Thoracic aorta (tissue), 2 donors: ENCODE measurements at places on chromosomes 1 and 21. TPM values are rescaled to one million over a fixed set of nuclear protein-coding genes. Genes with fewer than 3 reads are reported as not detected.

GRCh38 chr1:154193821-154194220 lies 1.9 kb upstream of the TPM3 start:
- no peak for DNase-seq

DNA sequence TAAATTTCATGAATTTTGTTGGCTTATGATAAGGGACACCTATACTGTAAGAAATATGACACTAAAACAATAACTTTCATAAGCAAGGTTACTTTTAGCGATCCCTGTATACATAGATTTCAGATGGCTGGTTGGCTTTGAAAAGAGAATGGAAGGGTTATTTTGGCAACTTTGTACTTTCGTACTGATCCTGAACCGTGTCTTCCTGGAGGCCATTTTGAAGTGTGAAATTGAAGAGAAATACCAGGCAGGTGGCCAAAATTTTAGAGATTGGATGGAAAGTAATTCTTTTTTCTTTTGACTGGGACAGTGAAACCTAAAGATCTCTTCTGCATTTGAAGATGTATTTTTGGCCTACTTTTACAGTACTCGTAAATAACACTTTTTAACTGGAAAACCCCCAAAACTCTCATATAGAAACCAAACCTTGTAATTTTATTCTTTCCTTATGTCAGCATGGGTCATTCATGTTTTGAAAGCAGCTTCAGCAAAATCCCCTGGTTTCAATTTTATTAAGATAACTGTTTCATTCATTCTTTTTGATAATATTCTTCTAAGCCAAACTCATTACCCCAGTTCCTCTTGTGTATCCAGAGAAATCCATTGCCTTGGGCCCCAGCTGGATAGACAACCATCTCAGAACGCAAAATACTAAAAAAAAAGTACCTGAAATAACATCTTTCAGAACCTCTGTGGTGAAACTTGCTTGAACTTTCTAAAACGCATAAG lies 38.4 kb upstream of the ZNF281 start:
- no peak for DNase-seq

GRCh38 chr1:155017946-155018316 lies 15.3 kb downstream of the ZBTB7B start:
- DNase-seq = no peak

GRCh38 chr1:231206856-231207255 lies 34.2 kb upstream of the GNPAT start:
- no peak for DNase-seq

DNA sequence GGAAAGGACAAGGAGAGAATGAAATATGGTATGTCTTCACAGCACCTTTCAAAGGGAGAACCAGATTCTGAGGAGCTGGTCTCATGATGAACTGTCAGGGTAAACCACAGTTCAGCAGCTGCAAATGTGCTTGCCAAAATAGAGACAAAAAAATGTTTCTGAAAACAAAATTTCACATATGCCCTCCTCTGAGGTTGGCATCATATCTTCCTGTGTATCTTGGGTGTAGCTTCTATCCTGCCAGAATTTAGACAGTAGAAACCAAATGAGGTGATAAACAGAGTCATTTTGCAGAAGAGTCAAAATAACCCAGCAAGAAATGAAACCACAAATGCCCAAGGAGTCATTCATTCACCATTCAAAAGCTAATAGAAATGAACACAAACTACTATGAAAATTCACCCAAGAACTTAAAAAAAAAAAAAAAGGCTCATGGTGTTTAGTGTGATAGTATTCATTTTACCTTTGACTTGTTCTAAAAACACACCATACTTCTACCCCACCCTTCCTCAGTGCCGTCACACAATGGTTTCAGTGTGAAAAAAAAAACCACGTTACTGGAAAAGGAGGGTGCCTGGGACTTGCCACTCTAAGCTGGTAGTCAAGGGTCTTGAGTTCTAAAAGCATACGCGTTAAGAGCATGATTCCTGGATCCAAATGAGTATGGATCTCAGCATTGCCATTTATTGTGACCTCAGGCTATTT lies 18.5 kb downstream of the SELL start:
- no peak for DNase-seq

- DNase-seq = no peak
These were observed 21.8 kb upstream of the PDC start for GRCh38 chr1:186482661-186483255.

TTLL7 gene
- 66.1 TPM for total RNA-seq

- DNase-seq = no peak
These were observed 63.2 kb downstream of the ITPKB start for GRCh38 chr1:226675715-226676357.

- DNase-seq = no peak
These were observed 45.0 kb upstream of the CXADR start for GRCh38 chr21:17467829-17468228.

B4GALT2 gene
- 34.8 TPM for total RNA-seq

DNA sequence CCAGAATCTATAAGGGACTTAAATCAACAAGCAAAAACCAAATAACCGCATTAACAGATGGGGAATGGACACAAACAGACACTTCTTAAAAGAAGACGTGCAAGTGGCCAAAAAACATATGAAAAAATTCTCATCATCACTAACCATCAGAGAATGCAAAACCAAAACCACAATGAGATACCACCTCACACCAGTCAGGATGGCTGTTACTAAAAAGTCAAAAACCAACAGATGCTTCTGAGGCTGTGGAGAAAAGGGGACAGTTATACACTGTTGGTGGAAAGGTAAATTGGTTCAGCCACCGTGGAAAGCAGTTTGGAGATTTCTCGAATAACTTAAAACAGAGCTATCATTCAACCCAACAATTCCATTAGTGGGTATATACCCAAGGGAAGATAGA lies 124.9 kb upstream of the OLIG2 start:
- DNase-seq = no peak

DNA sequence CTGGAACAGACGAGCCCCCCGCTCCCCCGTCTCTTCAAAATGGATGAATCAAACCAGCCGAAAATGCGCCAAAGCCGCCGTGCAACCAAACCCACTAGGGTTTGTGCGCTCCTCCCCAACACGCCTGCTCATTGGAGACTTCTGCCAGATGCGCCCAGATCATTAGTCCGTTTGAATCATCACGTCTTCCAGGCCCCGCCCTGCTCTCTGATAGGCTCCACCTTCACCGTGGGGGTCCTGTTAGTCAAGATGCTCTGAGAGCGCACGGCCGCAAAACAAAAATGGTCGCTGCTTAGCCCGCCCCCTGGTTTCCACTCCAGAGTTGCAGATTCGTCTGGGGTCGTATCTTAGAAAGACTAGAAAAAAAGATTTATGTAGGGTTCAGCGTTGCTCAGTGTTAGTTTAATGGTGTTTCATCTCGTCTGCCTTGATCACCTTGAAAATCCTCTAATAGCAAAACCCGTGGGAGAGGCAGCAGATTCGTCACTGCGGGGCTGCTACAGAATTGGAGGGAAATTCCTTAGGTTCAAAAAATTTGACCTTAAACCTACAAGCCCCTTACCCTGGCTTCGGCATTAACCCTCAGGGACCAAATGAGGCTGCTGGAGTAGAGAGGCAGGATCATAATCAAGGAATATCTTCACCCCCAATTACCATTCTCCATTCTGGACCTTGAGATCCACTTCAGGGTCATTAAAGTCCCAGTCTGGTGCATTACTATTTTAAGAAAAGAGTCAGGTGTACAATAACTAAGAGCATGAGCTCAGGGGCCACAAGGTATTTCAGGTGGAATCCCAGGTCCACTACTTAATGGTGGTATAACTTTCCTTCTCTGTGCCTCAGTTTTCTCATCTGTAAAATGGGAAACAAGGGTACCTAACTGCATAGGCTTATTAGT lies at the start of gene NUCKS1:
Gene NUCKS1, minus strand, starts transcription at position 45 of the 898 bp plus-strand sequence. CDS start 209 bp downstream, outside the sequence.
- DNase-seq = peak; percentile 96

CYP4B1 gene
- total RNA-seq = 117 TPM

DNA sequence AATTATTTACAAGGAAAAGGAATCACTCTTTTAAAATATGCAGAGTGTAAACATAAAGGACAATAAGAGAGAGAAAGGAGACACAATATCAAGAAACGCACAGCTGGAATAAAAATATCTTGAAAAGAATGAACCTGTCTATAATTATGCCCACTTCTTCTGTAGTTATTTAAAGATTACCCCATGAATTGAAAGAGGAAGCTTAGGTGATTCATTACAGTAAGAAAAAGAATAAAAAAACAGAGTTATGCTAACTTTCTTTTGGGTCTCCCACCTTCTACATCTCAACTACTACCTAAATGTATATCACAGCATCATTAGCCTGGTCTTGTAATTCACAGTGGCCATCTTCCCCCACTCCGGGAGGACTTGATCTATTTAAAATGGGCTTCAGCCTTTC lies 182.1 kb downstream of the MRPL39 start:
- DNase-seq = no peak

GRCh38 chr1:204316164-204316563 lies 43.6 kb downstream of the PLEKHA6 start:
- DNase-seq = no peak

DNA sequence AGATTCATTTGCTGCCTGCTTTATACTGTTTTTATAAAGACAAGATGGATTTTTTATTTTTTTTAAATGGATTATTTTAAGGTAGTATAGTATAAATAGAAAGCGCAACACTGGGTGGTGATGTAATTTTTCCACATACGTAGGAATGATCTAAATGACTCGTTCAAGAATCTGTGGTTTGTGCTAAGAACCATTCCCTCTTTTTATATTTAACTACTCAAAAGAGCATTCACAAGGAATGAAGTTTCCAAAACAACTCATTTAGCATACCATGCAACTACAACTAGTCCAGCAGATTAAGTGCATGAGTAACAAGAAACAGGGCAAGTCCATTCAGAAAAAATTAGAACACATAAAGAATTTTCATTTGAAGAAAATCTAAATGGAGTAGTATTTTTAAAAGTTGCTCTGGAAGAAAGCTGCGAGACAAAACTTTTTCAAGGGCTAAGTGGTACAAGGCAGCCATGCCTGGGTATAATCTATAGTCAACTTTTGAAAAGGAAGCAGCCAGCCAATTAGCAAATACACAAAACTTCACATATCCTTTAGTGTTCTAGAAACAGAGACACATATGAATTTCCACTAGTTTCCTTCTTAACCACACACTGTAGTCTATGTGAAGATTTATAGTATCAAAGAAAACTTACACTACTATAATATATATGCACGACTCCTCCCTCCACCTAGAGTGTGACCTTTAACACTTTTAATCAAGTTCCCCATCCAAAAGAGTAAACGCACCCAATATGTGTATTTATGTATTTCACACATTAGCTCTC lies 23.4 kb downstream of the GTF2B start:
- no peak for DNase-seq
